Stimulated activated CD8-positive, alpha-beta memory T cell treated with anti-CD3 and anti-CD28 coated beads, Interleukin-4, amount 100 ng/mL, for 1 hour (primary cell): ENCODE measurements at places on chromosomes 1 and 21.

- DNase-seq = no peak
These were observed 37.2 kb upstream of the SLC6A9 start for GRCh38 chr1:44068442-44068921.

DNA sequence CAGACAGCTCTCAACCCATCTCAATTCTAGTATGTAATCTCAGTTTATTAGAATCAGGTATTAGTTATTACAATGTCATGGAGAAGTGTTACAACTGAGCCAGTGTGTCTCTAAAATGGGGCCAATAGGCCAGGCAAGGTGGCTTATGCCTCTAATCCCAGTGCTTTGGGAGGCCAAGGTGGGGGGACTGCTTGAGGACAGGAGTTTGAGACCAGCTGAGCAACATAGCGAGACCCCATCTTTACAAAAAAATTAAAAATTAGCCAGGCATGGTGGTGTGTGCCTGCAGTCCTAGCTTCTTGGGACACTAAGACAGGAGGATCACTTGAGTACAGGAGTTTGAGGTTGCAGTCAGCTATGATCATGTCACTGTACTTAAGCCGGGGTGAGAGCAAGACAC lies 104.9 kb downstream of the BCAR3 start:
- no peak for DNase-seq

DNA sequence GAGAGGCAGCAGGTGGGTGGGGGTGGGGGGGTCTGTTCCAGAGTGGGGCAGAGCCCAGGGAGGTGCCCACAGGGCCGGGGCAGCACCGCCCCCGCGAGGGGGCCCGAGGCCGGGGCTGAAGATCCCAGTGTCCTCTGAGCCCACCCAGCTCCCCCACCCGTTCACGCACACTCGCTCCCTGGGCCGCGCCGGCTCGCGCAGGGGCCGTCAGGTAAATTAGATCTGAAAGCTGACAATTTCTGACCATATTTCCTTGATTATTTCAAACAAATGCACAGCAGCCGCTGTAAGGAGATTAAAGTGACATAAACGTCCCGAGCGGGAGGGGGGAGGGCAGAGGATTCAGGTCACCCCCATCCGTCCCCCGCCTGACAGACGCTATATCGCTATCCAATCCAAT lies 118.0 kb downstream of the CASZ1 start:
- DNase-seq = no peak

GRCh38 chr1:229445828-229446227 lies 11.9 kb upstream of the ACTA1 start:
- DNase-seq = no peak

GRCh38 chr1:91501971-91502671 lies 1.5 kb downstream of the CDC7 start:
- no peak for DNase-seq

DNA sequence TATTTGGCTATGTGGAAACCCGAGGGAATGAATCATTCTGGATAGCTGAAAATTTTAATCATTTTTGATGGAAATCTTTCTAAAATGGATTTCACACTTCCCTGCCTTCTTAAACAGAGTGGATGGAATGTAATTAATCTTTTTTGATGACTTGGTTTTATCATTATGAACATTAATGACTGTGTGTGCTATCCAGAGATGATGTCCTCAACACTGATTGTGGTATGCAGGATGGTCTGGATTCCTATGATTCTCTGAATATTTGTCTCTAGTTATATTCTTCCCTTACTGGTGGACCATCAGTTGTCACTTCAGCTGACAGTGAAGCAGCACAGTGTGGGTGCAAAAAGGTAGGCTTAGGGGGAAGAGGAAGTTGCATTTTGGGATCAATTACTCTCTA lies 513.5 kb downstream of the LMO4 start:
- DNase-seq = no peak

DNA sequence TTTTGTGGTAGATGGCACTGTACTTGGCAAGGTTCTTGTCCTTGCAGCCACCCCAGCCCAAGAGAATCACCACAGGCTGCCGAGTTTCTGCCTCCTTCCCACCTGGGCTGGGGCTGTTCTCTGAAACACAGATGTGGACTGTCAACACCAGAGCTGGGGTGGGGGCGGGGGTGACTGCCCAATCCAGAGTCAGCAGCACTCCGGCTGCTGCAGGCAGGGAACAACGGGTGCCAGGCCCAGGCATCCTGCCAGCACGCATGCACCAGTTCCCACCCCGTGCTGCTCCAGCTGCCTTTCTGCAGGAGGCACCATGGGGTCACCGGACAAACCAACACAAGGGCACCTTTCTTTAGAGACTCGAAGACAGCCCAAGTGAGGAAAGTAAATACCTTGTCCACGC lies 14.1 kb downstream of the TMEM53 start:
- DNase-seq = no peak

DNA sequence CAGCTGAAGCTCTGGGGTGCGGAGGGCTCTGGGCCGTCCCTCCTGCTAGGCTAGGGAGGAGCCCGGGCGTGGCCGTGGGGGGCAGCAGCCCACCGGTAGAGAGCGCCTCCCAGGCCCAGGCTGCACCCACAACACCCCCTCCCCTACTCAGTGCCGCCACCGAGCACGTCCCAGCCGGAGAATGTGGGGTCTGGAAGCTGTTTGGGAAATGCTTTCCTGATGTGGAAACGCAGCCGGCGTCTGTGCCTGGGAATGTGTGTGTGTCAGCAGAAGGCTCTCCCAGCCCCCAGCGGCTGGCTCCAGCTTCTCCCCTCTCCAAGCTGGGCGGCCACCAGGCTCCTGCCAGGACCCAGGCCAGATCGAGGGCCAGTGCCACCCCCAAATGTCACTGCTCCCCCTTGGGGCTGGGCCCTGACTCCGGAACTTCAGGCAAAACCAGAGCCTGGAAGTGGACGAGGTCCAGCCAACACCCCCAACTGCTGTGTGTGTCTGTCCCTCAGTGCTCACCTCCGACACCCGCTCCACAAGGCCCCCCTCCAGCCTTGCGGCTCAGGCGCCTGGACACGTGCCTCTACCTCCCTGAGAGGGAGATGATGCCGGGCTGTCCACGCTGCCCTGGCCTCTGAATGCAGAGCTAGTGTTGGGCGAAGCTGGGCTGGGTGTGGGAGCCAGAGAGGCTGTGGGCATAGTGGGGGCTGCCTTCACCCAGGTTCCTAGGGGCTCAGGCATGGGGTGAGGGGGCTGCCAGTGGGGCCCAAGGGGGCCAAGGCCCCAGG lies 74.7 kb downstream of the MEGF6 start:
- no peak for DNase-seq

GRCh38 chr1:59592924-59593323 lies 221.8 kb upstream of the HOOK1 start:
- no peak for DNase-seq
